Posterior vena cava (tissue), 2 donors: ENCODE measurements at places on chromosomes 3 and 15. TPM values are rescaled to one million over a fixed set of nuclear protein-coding genes. Genes with fewer than 3 reads are reported as not detected.

DNA sequence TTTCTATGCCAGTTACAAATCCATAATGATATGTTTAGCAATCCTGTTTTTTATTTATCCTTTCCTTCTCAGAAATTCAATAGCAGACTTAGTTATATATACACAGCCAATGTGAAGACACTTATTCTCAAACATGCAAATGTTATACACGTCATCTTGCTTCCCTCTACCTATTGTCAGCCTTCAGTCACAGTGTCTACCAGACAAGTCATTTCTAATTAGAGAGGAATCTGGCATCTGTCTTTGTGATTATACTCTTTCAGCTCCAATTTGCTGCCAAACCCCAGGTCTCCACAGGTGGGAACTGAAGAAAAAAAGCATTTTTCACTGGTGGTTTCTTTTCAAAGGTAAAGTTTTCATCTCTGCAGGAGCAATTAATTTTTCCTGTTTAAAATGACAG, 793.1 kb downstream of the AGBL1 start:
- no peak for DNase-seq

DNA sequence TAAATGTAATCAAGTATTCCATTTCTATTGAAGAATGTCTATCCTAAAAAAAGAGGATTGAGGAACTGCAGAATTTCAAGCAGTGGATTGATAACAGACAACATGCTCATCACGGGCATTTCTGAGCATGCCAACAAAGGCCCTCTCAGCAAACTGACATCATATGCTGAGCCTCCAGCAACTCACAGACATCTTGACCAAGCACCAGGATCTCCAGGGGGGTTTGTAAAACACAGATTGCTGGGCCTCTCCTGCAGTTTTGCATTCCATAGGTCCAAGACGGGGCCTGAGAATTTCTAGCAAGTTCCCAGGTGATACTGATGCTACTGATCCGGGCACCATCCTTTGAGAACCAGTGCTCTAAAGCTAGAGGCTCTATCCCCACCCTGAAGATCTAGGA, 85.0 kb downstream of the FOXP1 start:
- no peak for DNase-seq

DNA sequence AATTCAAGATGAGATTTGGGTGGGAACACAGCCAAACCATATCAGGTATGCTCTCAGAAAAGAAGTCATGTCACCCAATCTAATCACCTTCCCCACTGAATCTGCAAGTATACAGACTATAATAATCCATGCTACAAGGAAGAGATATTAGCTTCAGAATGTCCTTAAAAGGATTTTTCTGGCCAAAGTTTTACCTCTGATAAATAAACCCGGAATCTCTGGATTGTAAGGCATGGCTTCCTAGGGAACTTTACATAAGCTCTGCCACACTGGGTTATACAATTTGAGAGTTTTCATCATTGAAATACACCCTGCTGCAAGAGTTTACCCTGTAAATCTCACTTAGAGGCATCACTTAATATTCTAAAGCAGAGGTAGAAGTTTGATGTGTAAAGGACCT, 330.5 kb upstream of the KCNMB2 start:
- no peak for DNase-seq

DNA sequence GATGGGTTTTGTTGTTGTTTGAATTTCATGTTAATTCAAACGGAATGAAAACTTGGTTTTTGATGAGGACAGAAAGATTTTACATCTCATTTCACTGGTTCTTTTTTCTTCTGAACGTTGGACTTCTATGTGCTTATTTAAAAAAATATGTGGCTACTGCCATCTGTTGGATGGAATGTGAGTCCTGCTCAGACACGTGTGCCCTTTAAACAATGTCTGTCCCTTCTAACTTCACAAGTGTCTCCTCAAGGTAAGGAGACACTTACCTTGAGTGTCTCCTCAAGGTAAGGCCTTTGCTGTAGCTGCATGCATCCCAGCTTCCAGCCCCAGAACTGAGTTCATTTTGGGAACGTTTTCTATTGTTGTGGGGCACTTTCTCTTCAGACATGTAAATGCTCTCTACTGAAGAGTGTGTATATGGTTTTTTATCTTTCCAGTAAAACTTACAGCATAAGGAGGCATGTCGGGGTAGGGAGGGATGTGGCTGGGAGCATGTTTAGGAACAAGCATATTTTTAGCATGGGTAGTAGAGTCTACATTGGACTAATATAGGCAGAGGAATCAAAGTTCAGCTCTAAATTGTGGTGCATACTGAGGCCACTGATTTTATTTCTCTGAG, 63.1 kb upstream of the UBE3A start:
- DNase-seq, result no peak

- DNase-seq, result no peak
These were observed 342.3 kb downstream of the LRRC3B start for GRCh38 chr3:26964836-26965235.

DNA sequence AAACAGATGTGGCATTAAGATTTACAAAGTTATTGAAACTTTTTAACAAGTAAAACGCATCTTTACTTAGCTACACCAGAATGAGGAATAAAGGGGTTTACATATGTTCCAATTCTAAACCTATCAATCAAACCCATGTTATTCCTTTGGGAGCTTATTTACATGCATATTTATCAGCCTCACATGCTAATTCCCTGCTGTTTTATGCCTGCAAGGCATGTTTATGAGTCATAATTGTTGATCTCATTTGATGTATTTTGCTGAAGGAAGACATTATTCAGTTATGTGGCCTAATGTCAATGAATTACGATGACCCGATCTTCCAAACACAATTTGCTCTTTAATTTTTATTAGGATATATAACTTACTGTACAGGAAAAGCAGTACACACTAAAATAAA, 272.9 kb downstream of the TBC1D5 start:
- no peak for DNase-seq

DNA sequence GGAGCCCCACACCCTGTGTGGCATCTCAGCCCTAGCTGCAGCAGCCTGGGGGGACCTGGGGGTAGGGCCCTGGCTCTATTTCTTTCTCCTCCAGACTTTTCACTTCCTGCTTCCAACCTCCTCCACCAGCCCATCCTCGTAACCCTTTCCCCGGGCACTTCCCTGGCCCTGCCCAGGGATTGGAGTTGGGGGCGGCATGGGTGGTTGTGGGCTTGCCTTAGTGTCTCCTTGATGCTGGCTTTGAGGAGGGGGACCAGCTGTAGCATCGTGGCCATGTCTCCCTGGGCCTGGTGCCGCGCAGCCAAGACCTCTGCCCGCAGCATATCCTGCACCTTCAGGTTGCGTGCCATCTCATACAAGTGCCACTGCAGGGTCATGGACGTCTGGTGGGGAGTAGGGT, 28.1 kb downstream of the CYP11A1 start:
- peak; percentile 42 for DNase-seq

- DNase-seq, result no peak
These were observed 58.7 kb upstream of the ADAMTSL3 start for GRCh38 chr15:83595191-83595590.

- DNase-seq, result no peak
These were observed 61.8 kb downstream of the OXNAD1 start for GRCh38 chr3:16326724-16327349.

DNA sequence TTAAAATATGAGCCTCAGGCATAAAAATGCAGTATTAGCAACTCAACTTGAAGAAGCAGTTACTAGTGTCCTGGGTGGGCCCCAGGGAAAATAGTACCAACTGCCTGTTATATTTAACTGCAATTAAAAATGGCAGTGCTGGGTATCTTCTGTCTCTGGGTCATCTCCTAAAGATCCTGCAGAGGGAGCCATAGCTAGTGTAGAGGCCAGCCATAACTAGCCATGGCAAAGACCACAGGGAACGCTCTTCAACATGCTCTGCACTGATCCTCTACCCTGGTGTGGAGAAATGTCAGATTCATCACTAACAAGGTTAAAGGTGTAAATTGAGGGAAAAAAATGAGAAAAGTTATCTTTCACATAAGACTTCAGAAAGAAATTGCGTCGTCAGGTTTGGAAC, 181.3 kb downstream of the SNRPN start:
- no peak for DNase-seq

GRCh38 chr15:66780172-66780972, 78.3 kb downstream of the SMAD6 start:
- DNase-seq, result peak; percentile 71

GRCh38 chr3:155608228-155608920, 136.5 kb downstream of the PLCH1 start:
- no peak for DNase-seq

DNA sequence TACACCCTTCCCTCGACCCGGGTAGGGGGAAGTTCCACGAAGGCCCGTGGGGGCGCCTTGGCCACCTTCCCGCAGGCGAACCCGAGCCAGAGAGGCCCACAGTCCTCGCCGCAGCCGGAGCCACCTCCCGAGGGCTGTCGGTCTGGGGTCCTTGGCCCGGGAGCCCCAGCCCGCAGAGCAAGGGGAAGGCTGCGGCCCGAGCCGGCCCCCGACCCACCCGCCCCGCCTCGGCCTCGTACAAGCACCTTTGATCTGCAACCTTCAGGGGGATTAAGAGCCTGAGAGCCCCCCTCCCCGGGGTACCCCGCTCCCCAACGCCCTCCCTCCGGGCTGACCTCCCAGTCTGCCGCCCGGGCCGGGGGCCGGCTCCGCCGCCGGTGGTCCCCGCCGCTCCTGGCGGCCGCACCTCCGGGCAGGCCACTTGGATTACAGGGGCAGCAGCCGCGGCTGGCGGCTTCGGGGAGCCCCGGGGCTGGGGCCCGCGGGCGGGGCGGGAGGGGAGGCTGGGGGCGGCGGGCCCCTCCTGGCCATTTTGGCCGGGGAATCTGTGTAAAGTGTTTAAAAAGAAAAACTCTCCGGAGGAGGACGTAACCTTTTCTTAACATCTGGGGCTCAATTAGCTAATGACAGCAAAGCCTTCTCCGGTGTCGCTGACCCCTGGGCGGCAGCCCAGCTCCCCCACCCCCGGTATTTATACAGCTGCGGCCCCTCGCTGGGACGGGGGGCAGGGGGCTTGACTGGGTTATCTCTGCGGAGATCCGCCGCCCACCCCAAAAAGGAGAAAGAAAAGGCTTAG, 40.2 kb downstream of the EPHB3 start:
- DNase-seq, result peak; percentile 69

GRCh38 chr15:98085003-98085639, 124.6 kb downstream of the ARRDC4 start:
- no peak for DNase-seq

GRCh38 chr3:119195911-119196310, 22.5 kb downstream of the UPK1B start:
- DNase-seq, result no peak

DNA sequence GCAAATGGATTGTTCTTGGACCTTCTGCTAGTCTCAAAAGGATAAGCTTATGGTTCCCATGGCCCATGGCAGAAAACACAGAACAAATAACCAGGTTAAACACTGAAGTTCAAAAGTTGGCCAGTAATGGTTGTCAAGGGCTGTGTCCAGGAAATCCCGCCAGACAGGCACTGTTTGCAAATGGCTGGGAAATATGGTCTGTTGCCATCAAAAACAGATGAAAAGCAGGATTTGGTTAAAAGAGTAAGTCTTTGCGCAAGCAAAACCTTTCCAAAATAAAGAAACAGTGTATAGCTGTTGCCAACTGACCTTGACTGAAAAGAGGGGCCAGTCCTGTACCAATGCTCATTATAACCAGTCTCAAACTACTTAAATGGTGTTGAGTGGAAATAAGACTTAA, 58.6 kb downstream of the WWTR1 start:
- DNase-seq, result peak; percentile 83

- no peak for DNase-seq
These were observed 151.6 kb downstream of the BBX start for GRCh38 chr3:107674371-107674770.

GRCh38 chr15:43518197-43518761, 871 bp downstream of the MAP1A start:
- DNase-seq, result peak; percentile 82

GRCh38 chr3:10457560-10457959, 47.8 kb downstream of the ATP2B2 start:
- DNase-seq, result no peak

DNA sequence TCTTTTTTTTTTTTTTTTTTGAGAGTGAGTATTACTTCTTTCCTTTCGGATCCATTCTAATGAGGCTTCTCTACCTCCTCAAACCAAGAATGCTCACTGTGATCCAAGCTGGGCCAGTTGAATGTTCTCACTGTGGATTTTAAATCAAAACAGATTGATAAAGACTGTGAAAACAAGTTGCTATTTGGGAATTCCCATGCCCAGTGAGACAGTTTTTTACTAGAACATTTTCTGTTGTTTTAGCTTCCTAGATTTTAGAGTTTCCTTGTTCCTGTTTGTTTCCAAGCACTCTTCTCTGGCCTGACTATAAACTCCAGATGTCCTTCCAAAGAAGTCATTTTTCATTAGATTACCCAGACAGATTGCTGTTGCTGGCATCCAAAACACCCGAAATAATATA, 60.1 kb upstream of the GALNT15 start:
- no peak for DNase-seq

GRCh38 chr3:55629432-55629831, 142.3 kb upstream of the WNT5A start:
- DNase-seq, result no peak

DNA sequence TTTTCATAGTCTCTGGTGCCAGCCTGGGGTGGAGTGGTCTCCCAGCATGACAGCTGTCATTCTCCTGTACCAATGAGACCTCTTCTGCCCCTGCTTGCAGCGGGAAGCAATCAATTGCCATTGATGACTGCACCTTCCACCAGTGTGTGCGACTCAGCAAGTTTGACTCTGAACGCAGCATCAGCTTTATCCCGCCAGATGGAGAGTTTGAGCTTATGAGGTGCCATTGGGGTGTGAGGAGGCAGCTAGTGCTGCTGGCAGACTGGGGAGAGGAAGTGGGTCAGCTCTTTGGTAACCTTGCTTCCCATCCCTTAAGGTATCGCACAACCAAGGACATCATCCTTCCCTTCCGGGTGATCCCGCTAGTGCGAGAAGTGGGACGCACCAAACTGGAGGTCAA, 4.4 kb upstream of the ABCF3 start:
- DNase-seq, result no peak

DNA sequence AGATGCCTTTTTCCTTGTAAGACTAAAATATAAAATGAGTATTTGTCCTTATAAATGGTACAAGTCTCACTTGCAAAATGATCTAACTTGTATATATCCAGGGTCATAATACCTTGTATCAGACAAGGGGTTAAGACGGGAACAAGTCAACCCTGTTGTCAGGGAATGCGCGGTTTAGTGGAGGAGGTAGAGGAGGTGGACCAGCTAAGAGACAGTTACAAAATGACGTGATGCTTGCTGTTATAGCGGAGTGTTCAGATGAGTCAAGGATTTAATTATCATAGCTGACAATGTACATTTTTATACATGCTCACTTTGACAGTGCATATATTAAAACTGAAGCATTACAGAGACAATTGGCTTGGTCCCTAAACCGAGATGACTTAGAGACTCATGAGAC, 26.8 kb upstream of the KLHL25 start:
- no peak for DNase-seq

GRCh38 chr15:50675535-50676144, 11.0 kb downstream of the TRPM7 start:
- DNase-seq, result no peak

- DNase-seq, result no peak
These were observed 9.1 kb upstream of the RASGRF1 start for GRCh38 chr15:79099692-79100091.

ENTPD3 gene
- total RNA-seq, result 1.1 TPM

C2CD4B gene
- total RNA-seq, result 2.0 TPM

GOLGA8Q gene
- total RNA-seq, result 1.3 TPM

BFSP2 gene
- not detected for total RNA-seq

USP13 gene
- total RNA-seq, result 13.6 TPM

ATP13A5 gene
- total RNA-seq, result not detected

PLOD2 gene
- total RNA-seq, result 64.1 TPM

FOXB1 gene
- total RNA-seq, result not detected

CHCHD6 gene
- 10.1 TPM for total RNA-seq
